ENCODE measurements at places on chromosomes 4 and X. TPM values are rescaled to one million over a fixed set of nuclear protein-coding genes. Genes with fewer than 3 reads are reported as not detected.

Gene TRPC5OS
- total RNA-seq, result not detected

DNA sequence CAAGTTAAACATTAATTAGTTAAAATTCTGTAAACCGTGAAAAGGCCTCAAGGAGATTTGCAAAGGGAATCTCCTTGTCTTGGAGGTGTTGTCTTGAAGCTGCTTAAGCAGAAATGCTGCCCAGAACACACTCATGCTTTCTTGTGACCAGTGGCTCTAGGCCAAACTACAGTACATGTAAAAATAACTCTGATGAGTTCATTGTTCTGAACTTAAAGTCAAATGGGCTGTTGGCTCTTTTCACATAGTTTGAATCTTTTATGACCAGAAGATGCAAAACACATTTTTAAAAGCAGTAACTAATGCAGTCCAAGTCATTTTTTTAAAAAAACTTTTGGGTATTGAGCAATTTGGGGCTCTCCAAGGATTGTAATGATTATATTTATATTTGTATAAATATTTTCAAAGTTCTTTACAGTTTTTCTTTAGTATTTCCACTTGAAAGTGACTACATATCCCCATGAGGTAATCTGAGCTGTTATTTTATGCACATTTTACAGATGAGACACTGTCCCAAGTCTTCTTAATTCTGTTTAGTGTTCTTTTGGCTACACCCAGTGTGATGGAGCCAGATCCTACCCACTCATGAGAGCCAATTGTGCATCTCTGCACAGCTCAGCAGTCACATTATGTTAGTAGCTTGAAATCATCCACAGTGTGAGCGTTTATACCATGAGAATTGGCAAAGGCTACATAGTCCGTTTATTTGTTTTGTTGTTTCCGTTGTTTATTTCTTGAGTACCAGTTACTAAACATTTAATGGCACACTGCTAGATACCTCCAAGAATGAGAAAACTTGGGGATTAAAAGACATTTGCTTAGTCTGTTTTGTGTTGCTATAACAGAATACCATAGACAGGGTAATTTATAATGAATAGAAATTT is 112.8 kb upstream of the ATXN3L start:
- DNase-seq, result no peak
- peak overlapping the region; percentile 72 for H3K27ac ChIP-seq
- H3K36me3 ChIP-seq, result no peaks in the 10 kb centered on the region
- no peaks in the 10 kb centered on the region for H3K27me3 ChIP-seq
- H3K4me3 ChIP-seq, result no peak overlapping the region
- no peaks in the 10 kb centered on the region for H3K4me1 ChIP-seq

DNA sequence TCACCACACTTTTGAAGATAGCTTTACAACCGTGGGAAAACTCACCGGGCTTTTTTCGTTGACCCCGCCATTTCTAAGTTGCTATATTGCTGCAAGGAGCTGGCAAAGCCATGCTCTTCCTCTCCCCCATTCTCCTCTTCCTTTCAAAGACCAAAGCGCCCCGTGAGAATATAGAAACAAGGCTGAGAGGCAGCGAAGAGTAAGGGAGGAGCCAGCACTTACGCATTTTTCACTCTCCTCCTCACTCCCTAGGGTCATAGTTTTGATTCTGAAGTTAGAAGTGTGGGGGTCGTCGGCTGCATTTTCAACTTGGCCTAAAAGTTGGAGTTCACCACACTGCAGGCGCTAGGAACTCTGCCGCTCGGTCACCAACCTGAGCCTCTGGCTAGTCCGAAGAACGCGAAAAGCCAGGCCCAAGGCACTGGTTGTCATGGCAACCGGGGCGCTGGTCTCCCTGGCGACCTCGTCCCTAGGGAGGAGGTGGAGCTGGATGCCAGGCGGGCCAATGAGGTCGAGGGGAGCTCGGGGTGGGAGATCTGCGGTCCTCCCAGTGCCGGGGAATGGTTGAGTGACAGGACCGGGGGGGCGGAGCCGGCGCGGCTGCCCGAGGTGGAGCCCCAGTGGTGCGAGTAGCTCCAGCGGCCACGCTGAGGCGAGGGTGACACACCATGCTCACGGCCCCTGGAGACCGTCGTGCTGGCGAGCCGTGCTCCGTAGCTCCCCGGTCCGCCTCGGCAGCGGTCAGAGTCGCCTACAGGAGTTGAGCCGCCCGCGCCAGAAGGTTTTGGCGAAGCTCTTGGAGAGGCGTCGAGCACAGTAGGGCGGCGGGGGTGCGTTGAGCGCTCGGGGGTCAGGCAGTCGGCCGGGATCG is at the start of gene PTPN13:
TSS of gene PTPN13 (plus strand) at position 628 of the 871 bp plus-strand sequence. CDS start 40,942 bp downstream, outside the sequence.
- peaks cover 12% of the 10 kb centered on the region for H3K27me3 ChIP-seq
- peak within 1 kb of the TSS; percentile 89 for H3K27ac ChIP-seq
- DNase-seq, result peak; percentile 99
- no peaks in the 10 kb centered on the region for H3K36me3 ChIP-seq

Gene MAGEB1
- not detected for total RNA-seq
